Activated CD4-positive, alpha-beta T cell treated with anti-CD3 and anti-CD28 coated beads for 36 hours (primary cell): ENCODE measurements at places on chromosomes 2 and 18. TPM values are rescaled to one million over a fixed set of nuclear protein-coding genes. Genes with fewer than 3 reads are reported as not detected.

- H3K27me3 ChIP-seq, result no peaks in the 10 kb centered on the region
- H3K4me1 ChIP-seq, result peaks cover 5% of the 10 kb centered on the region
- no peaks in the 10 kb centered on the region for H3K36me3 ChIP-seq
- H3K27ac ChIP-seq, result no peak overlapping the region
Observed at GRCh38 chr2:123993728-123994323, 31.3 kb upstream of the CNTNAP5 start.

- H3K4me1 ChIP-seq, result no peaks in the 10 kb centered on the region
- no peaks in the 10 kb centered on the region for H3K36me3 ChIP-seq
- no peak overlapping the region for H3K4me3 ChIP-seq
- no peak for DNase-seq
Observed at GRCh38 chr18:28411806-28412205, 234.9 kb upstream of the CDH2 start.

DNA sequence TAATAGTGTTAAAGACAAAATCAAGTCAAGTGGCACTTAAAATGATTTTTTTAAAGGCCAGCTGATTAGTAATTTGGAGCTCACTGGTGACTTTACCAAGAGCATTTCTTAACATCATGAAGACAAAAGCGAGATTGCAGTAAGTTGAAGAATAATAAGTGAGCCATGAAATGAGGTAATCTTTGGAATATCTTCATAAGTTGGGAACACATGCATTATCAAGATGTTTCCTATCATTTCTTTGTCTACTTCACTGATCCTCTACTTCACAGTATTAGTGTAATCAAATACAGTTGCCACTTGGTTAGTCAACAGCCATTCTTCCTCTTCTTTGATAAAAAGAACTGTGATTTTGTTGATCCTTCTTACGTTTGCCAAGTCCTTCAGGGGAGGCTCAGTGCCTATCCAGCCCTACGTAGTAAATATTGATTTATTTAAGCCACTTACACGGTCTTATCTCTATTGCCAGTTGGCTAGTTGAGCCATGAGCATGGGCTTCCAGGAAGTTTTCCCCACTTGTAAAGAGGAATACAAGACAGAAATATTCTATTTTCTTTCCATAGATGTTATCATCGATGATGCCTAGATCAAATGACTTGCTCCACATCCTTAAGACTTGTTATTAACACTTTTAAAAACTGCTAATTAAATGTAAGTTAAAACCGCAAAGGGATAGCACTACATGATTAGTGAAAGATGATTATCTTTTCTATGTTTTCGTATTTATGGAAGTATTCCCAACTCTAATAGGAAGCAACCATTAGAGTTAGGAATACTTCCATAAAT, 46.1 kb downstream of the YES1 start:
- DNase-seq, result no peak
- H3K27me3 ChIP-seq, result no peaks in the 10 kb centered on the region
- H3K36me3 ChIP-seq, result peaks cover 4% of the 10 kb centered on the region
- H3K27ac ChIP-seq, result no peak overlapping the region

DNA sequence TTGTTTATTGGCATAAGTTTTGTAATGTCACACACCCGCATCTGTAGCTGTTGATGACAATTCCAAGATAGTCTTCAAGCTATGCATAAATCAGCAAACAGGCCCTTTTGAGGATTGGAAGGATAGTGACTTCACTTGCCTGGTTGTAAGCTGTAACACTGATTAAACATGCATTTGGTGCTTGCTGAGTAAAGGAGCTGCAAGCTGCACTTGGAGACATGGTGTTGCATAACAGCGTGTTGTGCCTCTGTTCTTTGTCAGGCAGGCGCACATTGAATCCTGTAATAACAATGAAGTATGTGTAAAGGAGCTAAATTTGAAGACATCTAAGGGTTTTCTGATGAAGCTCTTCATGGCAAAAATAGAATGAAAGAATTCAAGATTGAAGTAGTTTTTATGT, 68.7 kb upstream of the TTC27 start:
- H3K27me3 ChIP-seq, result no peaks in the 10 kb centered on the region
- peaks cover 29% of the 10 kb centered on the region for H3K36me3 ChIP-seq
- peaks cover 5% of the 10 kb centered on the region for H3K4me1 ChIP-seq
- no peak for DNase-seq
- H3K4me3 ChIP-seq, result no peak overlapping the region

Gene MERTK
- 0.94 TPM for total RNA-seq
